ENCODE measurements at places on chromosomes 5 and 9.

DNA sequence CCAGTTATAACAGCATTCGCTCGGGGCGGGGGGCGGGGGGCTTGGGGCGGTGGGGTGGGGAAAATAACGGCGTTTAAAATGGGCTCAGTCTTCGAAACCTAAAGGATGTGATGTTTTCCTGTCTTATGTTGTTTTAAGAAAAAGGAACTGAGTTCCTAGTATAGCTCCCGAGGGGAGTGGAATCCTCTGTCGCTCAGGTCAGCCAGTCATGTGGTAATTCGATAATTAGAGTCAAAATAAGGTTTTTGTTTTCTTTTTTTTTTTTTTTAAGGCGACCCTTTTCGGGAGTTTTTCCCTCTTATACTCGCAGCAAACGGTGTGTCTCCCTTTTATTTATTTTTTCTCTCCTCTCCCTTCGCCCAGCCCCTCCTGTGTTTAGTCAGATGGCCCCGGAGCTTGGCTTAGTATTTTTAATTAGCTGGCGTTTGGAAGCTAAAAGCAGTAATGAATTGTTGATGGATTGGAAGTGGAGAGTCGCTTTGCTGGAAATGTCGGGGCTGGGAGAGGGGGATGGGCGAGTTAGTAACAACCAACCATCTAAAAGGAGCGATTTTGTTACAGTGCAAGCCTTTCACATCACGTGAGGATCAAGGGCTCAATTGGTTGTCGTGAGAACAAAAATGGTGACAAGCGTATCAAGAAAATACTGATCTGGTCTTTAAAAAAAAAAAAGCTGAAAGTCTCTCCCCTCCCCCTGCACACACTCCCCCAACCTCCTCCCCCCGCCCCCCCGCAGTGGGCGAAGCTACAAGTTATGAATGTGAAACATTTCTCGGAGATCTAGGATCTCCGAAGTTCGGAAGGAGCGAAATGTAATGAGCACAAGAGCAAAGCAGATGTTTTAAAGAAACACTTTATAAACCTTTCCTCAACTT is 714 bp upstream of the ZNF608 start:
- DNase-seq = peak; percentile 60

DNA sequence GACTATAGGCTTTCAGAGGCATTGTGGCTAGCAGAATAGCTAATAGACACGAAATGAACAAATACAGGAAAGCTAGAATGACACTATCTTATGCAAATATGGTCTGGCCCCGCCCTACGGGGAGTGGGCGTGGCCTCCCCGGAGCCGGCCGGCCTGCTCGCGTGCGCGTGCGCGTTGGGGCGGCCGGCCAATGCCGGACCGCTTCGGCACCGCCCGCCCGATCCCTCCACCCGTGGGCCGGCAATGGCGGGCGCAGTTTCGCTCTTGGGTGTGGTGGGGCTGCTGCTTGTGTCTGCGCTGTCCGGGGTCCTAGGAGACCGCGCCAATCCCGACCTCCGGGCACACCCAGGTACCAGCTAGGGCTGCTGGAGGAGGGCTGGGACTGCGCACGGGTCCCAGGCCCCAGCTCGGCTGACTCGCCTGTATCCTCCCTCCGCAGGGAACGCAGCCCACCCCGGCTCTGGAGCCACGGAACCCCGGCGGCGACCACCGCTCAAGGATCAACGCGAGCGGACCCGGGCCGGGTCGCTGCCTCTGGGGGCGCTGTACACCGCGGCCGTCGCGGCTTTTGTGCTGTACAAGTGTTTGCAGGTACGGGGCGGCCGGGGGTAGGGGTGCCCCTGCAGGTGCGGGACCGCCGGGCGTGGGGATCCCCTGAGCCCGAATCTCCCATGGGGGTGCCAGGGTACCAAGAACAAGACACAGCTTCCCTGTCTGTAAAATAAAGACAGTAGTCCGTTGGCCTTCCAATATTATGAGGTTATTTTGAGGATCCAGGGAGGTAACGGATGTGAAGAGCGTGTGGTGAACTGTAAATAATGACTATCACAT is at the start of gene CCDC107:
TSS of gene CCDC107 (plus strand) at position 156 of the 831 bp plus-strand sequence. CDS start at position 244, 88 bp downstream.
- peak; percentile 93 for DNase-seq

DNA sequence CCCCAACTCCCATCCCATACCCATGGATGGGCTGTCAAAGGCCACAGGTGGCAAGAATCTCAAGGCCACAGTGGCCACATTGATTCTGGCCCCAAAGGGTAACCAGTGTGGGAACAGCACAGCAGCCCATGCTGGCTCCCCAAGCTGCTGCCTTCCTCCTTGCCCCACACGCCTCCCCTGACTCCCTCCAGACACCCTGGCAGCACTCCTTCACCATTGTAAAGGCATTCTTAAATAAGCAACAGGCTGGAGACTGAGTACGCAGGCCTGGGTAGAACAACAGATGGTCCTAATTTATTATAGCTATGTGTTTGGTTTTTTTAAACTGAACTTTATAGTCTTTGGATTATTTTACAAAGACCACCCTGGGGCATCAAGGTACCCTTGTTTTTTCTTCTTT is 158.8 kb downstream of the TSSK1B start:
- no peak for DNase-seq

DNA sequence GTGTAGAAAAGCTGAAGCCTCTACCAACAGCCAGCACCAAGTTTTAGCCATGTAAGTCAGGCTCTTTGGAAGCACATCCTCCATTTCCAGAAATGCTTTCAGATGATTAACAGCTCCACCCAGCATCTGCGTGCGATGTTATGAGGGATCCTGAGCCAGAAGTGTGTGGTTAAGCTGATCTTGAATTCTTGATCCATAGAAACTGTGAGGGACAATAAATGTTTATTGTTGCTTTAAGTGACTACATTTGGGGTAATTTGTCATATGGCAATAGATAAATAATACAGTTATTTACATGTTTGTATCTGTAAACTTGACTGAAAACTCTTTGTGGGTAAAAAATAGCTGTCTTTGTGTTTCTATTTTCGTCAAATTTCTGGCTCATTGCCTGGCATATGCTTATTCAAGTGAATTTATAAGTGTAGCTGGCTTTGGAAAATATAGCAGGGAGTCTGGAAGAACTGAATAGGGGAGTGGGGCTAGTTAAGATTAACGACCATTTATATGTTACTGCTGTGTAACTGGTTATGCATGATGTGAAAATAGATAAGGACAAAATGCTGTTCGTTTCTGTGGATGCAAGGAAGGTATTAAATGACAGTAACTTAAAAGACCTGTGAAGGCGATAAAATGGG is 234.1 kb downstream of the LRRC70 start:
- DNase-seq = no peak

GRCh38 chr5:90547072-90547536 is 11.5 kb upstream of the ADGRV1 start:
- DNase-seq = no peak

DNA sequence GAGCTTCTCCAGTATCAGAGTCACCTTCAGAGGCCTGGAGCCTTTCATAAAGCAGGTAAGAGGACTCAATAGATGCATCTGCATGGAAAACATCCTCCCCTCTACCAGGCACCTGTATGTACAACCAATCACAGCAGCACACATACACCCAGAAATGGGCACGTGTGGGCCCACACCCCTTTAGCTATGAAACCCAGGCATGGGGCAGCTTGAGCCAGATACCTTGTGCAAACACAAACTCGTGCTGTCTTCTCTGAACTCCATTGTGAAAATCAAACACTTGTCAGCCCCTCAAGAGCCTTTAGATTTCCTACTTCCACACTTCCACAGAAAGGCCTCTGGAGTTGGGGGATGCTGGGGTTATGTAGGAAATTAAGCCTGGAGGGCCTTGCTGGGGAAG is 1.1 kb upstream of the CSF2 start:
- no peak for DNase-seq

- no peak for DNase-seq
Measured at GRCh38 chr5:142977363-142978051, 207.3 kb downstream of the ARHGAP26 start.

DNA sequence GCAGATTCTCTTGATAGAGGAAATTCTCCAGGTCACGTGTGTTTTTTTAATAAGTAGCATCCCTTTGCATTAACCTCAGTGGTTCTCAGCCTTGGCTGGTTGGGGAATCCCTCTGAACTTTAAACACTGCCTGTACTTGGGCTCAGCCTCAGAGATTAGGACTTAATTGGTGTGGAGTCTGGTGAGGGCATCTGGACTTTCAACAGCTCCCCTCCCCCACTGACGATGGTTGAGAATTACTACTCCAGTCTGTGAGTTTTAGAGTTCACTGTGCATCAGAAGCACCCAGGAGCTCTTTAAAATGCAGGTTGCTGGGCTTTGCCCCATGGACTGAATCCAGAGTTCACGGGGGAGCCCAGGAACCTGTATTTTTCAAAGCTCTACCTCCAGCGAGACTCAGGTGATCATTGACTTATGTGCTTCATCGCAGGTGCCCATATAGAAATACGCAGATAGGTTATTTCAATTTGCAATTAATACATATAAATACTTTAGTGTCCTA is 71.4 kb downstream of the DAPK1 start:
- DNase-seq = no peak

DNA sequence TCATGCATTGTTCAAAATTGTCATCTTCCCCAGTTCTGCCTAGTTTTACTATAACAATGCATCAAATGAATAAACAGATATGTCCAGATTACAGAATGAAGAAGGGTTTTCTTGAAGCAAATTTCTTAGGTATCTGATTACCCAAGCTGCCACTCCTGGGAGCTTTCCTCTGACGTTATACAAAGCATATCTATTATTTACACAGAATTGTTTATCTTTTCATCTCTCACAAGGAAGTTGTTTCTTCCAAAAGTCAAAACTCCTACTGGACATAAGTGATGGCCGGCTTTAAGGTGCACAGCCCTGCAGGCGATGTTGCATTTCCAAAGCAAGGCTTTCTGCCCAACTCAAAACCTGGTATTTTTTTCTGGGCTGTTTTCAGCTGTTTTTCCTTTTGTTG is 73.4 kb upstream of the ANKH start:
- DNase-seq = no peak

DNA sequence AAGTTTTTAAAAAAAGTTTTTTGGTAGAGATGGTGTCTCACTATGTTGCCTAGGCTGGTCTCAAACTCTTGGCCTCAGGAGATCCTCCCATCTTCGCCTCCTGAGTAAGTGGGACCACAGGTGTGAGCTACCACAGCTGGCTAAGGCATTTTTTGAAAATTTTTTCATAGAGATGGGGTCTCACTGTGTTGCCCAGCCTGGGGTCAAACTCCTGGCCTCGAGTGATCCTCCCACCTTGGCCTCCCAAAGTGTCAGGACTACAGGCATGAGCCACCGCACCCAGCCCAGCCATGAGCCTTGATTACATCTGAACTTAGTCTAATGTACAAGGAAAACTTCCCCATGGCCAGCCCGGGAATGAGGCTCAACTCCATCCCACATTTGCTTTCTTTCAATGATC is 77.5 kb upstream of the PCA3 start:
- no peak for DNase-seq

All from COLO829 (cell line).